AG04450 (cell line): ENCODE measurements at places on chromosomes 5 and 9. TPM values are rescaled to one million over a fixed set of nuclear protein-coding genes. Genes with fewer than 3 reads are reported as not detected.

- no peak for DNase-seq
Measured at GRCh38 chr5:108064302-108064701, 317.6 kb downstream of the FBXL17 start.

DNA sequence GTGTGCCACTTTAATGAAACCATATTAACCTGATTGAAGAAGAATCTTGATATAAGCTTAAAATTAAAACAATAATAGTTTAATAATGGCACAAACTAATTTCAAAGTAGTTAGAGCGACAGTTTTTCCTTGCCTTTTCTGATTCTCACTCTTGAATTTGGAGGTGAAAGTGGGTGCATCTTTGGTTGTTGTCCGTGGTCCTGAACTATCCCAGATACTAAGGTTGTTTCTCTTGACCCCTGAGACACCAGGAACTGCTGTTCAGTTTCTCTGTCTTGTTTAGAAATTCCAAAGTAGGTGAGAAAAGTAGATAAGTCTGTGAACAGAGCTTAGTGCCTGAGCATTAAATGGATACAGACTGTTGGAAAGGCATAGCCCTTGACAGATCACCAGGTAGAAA, 274.7 kb downstream of the FBXL7 start:
- DNase-seq = no peak

DNA sequence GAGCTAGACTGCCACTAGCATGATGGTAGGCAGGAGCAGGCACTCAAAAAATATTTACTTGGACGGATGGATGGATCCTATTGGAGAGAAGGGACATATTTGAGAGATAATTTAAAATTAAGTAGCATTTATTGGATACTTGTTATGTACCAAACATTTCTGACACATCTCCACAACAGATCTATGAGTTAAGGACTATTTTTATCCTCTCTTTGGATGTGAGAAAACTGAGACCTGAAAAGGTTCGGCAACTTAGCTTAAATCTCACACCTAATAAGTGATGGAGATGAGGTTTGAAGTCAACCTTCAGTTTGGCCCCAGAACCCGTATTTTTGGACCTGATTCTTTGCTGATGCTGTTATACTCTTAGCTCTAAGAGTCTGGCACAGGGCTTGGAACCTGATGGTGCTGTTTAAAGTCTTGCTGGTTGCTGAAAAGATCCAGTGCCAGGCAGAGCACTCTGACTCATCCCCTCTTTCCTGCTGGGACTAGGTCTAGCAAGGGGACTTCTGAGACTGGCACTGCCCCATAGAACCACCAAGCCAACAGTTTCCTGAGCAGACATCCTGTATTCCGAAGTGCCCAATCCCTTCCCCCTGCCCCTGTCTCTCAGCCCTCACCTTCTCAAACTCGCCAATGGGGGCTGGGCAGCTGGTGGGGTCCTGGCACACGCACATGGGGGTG, 15.6 kb downstream of the SPARC start:
- no peak for DNase-seq

- no peak for DNase-seq
Measured at GRCh38 chr9:116340270-116340669, 186.7 kb downstream of the PAPPA start.

- no peak for DNase-seq
Measured at GRCh38 chr5:181051841-181052671, 12.0 kb downstream of the BTNL9 start.

- no peak for DNase-seq
Measured at GRCh38 chr9:119101048-119101447, 268.2 kb downstream of the BRINP1 start.

DNA sequence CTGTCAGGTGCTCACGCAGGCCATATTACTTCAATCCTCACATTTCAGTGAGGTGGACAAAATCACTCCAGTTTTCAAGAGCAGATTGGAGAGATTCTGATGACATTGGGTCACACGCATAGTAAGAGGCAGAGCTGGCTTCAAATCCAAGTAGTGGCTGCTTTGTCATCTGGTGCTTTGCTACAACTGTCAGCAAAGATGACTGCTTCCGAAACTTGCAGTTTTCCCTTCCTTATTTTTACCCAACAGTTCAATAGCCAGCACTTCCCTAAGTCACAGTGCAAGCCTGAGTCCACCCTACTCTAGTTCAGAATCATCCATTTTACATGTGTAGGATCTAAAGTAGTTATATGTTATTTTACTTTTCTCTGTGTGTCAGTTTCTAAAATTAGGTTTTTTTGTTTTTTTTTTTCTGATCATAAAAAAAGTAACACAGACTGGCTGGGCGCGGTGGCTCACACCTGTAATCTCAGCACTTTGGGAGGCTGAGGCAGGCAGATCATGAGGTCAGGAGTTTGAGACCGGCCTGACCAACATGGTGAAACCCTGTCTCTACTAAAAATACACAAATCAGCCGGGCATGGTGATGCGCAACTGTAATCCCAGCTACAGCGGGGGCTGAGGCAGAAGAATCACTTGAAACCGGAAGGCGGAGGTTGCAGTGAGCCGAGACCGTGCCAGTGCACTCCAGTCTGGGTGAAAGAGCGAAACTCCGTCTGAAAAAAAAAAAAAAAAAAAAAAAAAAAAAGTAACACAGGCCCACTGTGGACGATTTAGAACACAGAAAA, 49.6 kb downstream of the ANKDD1B start:
- DNase-seq = no peak

GRCh38 chr5:7261049-7261448, 134.9 kb upstream of the ADCY2 start:
- DNase-seq = no peak

GRCh38 chr5:157473383-157474320, 13.6 kb downstream of the NIPAL4 start:
- no peak for DNase-seq

DNA sequence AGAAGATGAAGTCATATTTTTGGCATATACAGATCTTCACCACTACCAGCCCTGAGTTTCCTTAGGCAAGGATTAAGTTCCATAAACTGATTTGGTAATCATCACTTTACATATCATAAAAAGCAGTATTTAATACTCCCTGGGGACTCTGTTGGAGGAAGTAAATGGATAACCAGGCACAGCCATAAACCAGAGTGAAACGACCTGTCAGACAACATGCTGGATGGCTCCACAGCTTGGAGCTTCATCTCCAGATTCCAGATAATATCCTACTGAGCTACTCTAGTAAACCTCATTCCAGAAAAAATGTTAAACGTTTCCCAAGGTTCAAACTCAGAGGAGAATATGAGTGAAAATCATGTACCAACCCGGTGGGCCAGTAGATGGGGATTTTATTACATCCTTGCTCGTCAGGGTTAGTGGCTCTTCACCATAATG, 109.2 kb downstream of the BASP1 start:
- no peak for DNase-seq

DNA sequence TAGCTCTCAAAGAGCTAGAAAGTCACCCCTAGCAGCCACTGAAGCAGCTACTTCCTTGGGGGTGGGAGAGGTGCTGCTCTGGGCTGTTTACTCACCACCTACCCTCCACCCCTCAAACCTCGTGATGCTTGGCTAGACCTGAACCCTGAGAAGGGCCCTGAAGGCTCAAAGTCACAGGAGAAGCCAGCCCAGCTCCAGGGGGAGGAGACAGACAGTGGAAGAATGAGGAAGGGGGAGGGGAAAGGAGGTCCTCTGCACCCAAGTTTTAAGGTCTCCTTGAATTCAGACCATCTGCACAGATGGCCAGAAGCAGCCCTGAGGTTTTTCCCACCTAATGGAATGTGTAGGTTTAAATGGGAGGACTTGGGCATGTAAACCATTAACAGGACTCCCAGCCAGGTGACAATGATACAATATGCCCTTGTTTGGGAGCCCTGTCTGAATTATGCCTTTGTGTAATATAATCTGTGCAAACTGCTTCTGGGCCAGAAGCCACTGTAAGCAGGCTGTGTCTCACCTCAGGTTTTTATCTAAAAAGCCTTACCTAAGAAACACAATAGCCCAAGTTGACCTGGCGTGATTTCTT, 180.5 kb downstream of the PIK3R1 start:
- DNase-seq = no peak

DNA sequence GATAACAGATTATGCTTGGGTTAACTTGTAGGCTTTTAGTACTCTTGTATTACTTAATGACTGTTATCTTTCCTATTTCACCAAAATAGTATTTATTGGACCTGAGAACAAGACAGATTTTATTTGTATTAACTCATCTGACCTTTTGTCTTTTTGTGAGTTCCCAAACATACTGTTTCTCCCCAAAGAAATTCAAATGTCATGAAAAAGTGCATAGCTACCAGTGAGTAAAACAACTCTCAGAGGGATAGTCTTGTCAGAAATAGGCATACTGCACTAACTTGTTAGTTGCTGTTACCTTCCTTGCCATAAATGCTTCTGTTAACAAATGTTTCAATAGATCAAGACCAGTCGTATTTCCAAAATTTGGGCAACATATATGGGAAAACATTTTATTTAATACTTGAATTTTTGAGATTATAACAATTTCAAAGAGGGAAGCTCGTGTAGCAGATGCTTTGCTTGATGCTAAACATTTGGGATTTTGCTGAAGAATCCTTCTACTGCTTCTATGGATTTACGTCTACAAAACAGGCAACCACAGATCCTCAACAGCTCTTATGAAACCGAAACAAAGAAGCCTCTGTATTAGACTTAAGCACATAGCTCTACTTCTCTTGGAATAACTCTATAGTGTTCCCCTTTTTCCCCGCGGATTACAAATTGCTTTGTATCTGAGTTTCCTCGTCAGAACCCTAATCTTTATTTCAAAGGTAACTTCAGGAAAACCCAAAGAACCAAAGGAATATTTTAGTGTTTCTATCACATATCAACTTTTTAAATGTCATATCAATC, 248.8 kb downstream of the MCTP1 start:
- no peak for DNase-seq

DNA sequence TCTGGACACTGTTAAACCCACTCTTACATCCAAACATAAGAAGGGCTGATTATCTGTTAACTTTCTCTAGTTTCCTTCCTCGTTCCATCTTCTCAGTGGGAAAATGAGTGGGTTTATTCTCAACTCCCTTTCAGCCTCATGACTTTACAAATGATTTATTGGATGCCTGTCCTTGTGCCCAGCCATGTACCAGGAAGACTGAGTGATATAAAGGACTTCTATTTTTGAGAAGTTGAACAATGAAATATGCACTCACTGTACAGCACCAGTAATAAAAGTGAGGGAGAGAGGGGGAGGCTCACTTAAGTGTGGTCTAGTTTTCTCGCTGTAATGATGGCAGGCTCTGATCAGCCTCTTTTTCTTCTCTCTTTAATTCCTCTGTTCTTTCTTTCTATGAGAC, 277.6 kb downstream of the SMARCA2 start:
- DNase-seq = no peak

GRCh38 chr5:140267559-140268018, 35.3 kb downstream of the PFDN1 start:
- no peak for DNase-seq

The ARL14EPL gene
- polyA plus RNA-seq = 0.05 TPM in 2 replicates

The PDLIM7 gene
- polyA plus RNA-seq = 195 and 268 TPM in 2 replicates

The PCDHGA11 gene
- polyA plus RNA-seq = 7.5 and 7.7 TPM in 2 replicates

The PRDM9 gene
- not detected in 2 replicates for polyA plus RNA-seq

The CARTPT gene
- polyA plus RNA-seq = not detected in 2 replicates

The GABBR2 gene
- 2.4 and 3.2 TPM in 2 replicates for polyA plus RNA-seq

The LCN6 gene
- polyA plus RNA-seq = not detected in 2 replicates

The NUTM2F gene
- polyA plus RNA-seq = not detected in 2 replicates
